HFF-Myc (cell line): ENCODE measurements at places on chromosomes 3 and 15.

- no peak for DNase-seq
Observed at GRCh38 chr15:51396921-51397320, 55.5 kb downstream of the GLDN start.

DNA sequence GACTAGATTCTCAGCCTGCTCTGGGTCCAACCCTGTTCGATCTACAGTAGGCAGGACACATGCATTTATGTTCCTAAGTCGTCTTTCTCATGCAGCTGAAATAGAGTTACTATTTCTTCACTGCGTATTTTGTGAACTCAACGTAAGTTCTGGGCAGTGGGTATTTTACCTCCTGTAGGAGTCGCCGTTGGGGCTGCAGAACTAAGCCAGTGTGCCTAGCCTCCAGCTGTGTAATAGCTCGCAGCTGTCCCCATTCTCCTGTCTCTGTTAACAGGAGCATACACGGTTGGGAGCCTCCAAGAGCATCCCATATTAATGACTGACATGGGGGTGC lies 58.4 kb upstream of the HRH1 start:
- no peak for DNase-seq

- DNase-seq: no peak
Observed at GRCh38 chr15:71496336-71496955, 313.9 kb upstream of the NR2E3 start.

DNA sequence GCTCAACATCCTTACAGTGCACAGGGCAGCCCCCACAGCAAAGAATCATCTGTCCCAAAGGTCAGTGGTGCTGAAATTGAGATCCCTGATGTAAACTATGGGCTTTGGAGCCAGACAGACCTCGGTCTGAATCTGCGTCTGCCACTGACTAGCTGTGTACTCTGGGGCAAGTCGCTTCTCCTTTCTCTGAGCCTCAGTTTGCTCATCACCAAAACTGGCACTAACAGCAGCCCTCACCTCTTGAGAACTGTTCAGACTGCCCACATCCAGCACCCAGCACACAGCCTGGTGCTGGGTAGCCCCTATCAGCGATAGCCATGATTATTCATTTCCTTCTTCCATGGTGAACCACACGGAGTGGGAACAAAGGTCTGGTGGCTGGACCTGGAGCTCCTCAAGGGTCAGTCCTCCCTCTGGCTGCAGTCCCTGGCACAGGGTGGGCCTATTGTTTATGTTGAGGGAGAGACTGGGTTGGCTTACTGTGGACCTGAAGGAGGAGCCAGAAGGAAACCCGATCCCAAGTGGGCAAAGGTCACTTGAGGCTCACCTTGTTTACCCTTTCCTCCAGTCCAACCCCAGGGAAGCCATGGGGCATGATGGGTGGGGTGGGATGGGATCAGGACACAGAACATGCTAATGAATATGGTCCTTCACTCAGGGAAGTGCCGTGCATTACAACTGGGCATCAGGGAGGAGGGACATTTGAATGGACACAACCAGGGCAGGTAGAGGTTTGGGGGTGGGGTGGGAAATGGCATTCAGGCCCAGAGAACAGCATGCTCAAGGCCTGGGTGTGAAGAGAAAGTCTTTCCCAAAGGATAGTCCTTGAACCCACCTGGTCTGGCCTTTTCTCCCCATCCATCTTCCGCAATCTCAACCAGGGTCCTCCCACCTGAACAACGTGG lies 1.6 kb upstream of the PRKCD start:
- no peak for DNase-seq

DNA sequence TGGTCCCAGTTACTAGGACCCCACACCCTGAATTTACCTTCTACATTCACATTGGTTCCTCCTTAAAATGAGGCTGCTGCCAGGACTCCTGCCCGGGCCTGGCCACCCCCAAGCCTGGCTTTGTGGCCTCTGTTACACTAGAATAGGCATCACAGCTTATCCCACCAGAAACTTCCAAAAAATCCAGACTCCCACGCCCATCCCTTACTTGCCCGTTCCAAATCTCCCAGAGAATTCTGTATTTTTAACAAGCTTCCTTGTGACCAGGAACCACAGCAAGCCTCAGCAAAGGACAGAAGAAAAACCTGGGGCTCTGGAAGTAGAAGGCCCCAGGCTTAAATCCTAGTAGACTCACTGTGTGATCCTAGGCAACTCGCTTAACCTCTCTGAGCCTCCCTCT lies 36.0 kb upstream of the SLC6A1 start:
- no peak for DNase-seq

DNA sequence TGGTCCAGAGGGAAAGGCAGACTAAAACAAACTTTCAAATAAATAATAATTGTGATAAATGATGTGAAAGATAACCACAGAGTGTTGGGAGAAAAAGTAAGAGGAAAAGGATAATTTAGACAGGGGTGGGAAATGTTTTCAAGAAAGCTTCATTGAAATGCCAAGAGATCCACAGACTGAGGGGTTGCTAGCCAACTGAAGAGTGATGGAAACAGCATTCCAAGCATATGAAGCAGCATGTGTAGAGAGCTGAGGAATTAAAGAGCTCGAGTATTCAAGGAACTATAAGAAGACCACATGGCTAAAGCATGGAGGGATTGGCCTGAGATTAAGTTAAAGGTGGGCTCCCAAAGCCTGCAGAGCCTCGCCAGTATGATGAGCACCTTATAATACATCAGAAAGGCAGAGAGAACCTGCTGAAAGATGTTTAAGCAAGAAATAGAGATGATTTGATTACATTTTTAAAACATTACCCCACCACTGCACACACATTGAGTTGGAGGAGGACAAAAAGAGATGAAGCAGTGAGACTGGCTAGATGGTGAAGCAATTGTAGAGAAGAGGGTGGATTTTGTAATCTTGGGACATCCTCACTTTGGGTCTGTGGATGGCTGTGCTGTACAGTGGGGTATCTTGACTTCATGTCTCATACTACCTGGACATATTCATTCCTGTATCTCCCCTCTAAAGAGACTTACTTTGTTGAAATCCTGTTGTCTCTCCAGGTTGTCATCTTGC lies 100.8 kb downstream of the STAC start:
- no peak for DNase-seq

- no peak for DNase-seq
Observed at GRCh38 chr3:42742259-42742658, 30.8 kb downstream of the CCDC13 start.

DNA sequence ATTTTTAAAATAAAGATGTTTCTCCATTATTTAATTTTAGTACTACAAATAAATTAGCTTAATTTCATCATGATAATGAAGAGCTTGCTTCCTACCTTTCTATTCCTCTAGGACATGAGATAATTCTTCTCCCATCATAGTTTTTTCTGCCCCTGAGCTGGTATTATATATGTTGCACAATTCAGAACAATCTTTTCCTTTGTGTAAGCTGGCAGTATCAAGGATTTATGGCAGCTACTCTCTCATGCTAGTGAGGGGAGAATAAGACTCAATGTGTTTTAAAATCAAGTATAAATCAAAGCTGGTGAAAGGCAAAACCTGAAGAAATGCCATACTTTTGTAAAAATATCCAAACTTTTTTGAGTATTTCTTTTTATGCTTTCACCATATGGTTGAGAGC lies 1405.3 kb downstream of the SI start:
- DNase-seq: no peak

DNA sequence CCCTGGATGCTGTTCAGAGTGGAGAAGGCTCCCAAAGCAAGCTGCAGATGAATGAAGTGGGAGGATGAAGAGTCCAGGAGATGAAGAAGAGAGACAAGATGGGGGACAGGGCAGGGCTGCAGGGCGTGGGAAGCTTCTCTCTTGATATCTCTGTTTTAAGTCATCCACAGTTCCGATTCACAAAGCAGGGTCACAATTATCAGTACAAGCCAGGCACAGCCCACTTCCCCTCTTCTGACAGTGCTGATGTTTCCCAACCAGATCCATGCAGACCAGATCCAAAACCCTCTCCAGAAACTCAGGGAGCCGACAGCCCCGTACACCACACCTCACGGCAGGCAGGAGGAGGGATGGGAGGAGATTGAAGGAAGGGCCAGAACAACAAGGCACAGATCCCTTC lies 31.1 kb downstream of the NTRK3 start:
- DNase-seq: no peak

- no peak for DNase-seq
Observed at GRCh38 chr15:90883976-90884718, at the start of gene FES. TSS of gene FES (plus strand) at chr15:90884504. CDS start at chr15:90885046, 542 bp downstream.

- DNase-seq: no peak
Observed at GRCh38 chr15:98476559-98476958, 171.8 kb upstream of the IGF1R start.

- no peak for DNase-seq
Observed at GRCh38 chr3:172217877-172218276, 178.5 kb downstream of the FNDC3B start.

- no peak for DNase-seq
Observed at GRCh38 chr3:14962762-14963161, 15.4 kb downstream of the NR2C2 start.

GRCh38 chr15:70252056-70252950 lies 154.6 kb upstream of the TLE3 start:
- no peak for DNase-seq

- no peak for DNase-seq
Observed at GRCh38 chr15:83850501-83851245, 196.8 kb downstream of the ADAMTSL3 start.

GRCh38 chr3:195194559-195195206 lies 76.3 kb downstream of the XXYLT1 start:
- DNase-seq: no peak

- DNase-seq: no peak
Observed at GRCh38 chr3:106276755-106277612, 408.2 kb upstream of the CBLB start.

- DNase-seq: peak; percentile 56
Observed at GRCh38 chr3:197599089-197599765, 43.5 kb upstream of the BDH1 start.

DNA sequence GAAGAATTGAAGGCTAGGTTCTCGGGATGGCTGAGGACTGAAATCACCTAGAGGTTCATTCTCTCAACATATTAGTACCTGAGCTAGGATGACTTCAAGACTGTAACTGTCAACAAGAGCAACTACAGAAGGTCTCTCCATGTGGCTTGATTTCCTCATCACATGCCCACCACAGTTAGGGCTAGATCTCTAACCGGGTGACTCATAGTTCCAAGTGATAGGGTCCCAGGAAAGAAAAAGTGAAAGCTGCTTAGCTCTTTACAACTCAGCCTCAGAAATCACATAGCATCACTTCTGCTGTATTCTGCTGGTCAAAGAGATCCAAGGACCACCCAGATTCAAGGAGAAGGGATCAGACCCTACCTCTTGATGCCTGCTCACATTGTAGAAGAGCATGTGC lies 165.4 kb upstream of the AGTR1 start:
- DNase-seq: no peak

DNA sequence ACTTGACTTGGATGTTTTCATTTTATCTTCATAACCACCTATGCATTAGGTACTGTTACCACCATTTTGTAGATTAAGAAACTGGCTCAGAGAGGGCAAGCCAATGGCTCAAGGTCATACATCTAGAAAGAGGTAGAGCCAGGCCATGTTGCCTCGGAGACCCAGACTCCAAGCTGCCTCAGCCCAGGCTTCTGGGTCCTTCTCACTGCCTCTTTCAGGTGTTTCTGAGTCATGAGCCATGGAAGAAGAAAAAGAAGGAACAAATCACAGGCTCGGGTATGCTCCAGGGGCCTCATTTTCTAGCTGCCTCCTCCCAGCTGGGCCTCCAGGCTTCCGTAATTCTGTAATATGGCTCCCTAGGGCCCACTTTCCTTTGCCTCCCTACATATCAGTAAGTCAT lies 226.5 kb upstream of the TOPAZ1 start:
- DNase-seq: no peak

GRCh38 chr3:14396031-14396692 lies 6.2 kb upstream of the SLC6A6 start:
- DNase-seq: no peak

GRCh38 chr3:156492801-156493261 lies 62.1 kb downstream of the SSR3 start:
- DNase-seq: no peak

DNA sequence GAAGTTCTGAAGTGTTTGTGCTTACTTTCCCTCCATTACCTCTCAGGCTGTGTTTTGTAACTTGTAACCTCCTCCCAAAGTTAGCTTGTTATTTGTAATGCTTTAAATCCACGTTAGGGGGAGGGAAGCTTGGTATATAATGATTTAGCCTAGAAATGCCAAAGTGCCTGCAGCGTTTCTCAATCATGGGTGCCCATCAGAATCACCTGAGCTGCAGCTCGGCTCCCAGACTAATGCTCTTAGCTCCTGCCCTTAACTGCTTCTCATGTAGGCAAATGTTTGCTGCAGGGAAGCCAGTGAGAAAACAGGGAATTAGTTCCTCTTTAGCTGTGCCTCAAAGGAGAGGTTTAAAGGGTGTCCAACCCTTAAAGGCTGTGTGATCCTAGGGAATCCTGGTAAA lies 219.2 kb upstream of the NAALADL2 start:
- DNase-seq: no peak

- DNase-seq: no peak
Observed at GRCh38 chr3:86978111-86978551, 12.8 kb downstream of the VGLL3 start.

GRCh38 chr3:115831864-115832263 lies 208.6 kb downstream of the GAP43 start:
- no peak for DNase-seq

DNA sequence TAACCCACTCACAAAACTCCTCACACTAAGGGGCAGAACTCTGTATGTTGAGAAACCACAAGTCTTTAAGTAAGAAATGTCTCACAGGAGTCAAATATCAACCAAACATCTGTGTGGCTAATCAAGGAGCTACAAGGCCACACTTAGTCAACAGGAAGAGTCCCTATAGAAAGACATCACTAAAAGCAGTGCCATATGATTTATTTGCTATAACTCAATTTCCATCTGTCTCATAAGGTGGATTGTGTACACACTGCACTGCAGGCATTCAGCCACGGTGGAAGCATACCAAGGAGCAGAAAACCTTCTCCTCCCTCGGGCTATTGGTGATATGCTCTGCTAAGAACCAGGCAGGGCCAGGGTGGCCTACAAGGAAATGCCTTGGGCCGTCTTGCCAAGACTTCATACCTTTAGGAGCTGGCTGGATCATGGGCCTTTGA lies 197.6 kb upstream of the CFAP20DC start:
- no peak for DNase-seq

GRCh38 chr3:100032243-100032642 lies 82.1 kb downstream of the FILIP1L start:
- no peak for DNase-seq

DNA sequence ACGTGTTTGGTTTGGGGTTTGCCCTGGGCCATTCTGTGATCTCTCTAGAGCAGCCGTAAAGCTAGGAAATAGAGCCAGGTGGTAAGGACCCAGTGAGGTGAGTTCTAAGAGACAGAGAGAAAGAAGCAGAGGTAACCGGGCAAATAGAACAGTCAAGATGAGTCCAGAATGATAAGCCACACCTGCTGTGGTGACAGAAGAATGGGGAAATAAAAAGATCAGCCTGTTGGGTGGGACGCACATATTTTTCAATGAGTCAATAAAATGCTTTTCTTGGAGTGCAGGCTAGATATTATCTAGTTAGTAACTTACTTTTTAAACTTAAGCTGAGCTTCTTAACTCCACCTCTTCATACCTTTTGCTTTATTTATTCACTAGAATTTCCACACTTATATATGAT lies 135.0 kb downstream of the NFKBIZ start:
- no peak for DNase-seq
